ENCODE measurements at places on chromosomes 13 and 19.

- no peak for DNase-seq
Measured at GRCh38 chr13:45349438-45349837, 8.5 kb upstream of the TPT1 start.

DNA sequence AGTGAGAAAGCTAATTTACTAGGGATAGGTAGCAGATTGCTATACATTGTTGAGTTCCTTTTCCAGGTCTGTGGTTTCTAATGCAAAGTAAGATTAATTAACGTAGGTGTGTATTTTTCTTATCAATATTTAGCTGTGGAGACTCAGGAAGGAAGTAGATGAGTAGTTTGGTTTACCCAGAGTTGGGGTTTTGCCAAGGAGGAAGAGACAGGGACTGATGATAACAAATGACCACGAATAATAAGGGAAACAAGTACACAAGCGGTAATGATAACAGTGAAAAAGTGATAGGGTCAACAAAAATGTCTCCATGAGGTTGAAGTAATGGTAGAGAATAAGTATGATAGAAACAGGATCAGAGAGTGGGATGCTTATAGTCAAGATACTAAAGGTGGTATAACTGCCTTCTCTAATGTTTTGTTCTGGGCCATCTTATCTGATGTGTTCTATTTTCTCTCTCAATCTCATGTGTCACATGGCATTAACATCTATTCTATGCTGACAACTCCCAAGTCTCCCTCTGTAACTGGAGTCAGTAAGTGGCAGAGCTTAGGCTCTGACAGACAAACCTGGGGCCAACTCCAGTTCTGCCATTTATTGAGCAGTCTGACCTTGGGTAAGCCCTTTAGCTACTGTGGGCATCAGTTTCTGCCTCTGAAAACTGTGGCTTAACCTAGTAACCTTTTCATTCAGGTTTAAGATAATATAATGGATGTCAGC lies 8.8 kb downstream of the OBI1 start:
- DNase-seq = no peak

DNA sequence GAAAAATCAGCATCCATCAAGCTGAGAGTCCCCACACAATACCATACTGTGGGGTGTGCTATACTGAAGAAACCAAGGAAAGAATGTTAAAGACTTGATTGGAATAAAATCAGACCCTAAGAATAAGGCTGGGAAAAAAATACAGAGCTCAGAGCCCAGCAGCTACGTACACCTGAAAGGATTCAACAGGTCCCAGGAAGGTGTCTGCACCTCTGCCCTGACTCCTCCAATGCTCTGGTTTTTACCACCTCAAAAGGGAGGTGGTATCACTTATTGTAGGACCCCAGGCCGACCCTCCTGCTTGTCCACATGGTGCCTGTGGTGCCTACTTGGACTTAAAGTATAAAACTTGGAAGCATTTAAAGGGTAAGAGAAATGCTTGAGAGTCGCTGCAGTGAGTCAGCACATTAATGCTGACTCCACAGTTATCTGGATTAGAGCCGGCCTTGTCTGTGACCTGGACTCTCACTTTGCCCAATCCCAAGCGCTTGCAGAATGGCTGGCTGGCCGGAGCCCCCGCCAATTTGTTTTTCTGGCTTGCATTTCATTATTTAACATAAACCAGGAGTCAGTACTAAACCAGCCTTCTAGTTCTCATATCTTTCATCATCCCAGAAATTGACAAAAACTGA lies 110.1 kb downstream of the FGF14 start:
- DNase-seq = no peak

DNA sequence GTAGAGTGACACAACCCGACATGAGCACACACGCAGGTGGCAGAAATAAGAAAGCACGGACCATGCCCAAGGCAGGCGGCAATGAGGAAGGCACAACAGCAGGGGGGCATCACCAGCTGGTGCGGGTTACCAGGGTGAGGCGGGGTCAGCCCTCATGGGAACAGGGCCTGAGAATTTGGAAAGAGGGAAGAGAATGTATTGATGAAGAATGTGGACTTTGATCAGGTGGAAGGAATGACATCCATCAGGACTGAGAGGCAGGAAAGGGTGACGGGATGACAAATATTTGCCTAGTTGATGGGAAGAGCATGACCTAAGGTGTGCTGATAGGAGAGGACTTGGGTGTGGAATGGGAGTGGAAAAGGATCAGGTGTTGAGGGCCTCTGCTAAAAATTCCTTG lies 177.5 kb downstream of the ABCC4 start:
- DNase-seq = no peak

DNA sequence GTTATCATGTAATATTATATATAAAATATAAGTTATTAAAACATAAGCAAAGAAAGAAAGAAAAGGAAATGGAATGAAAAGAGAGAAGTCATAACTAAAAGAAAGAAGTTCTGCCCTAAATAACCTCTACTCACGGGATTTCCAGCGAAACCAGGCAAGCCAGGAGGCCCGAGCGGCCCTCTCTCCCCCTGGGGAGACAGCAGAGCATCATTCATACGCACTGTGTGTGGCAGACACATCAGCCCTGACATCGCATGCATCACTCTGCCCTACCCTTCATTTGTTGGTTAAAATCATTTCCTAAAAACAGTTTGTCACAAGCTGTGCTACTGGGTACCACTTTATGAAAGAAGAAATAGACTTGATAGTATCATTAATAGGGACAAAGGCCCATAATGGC lies 95.2 kb downstream of the COL4A1 start:
- no peak for DNase-seq

DNA sequence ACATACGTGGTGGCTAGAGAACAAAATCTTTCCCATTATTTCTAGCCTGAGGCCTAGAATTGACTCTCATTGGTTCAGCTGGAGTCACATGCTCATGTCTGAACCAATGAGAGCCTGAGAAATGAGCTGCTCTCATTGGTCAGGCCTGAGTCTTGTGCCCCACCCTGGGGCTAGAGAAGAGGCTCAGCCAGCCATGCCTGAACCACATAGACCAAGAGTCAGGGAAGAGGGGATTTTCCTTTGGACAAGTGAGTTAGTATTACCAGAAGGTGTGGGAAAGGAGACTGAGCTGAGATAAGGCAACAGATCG lies 6.9 kb downstream of the FXYD5 start:
- no peak for DNase-seq

- peak; percentile 93 for DNase-seq
Measured at GRCh38 chr19:52188822-52189734, 774 bp upstream of the PPP2R1A start.

- no peak for DNase-seq
Measured at GRCh38 chr13:97559981-97560380, 126.0 kb downstream of the RAP2A start.

GRCh38 chr19:12946092-12946721 lies 545 bp downstream of the RAD23A start:
- peak; percentile 73 for DNase-seq

GRCh38 chr13:60226507-60226906 lies 62.8 kb upstream of the DIAPH3 start:
- DNase-seq = no peak

- DNase-seq = no peak
Measured at GRCh38 chr13:25306671-25307464, 5.4 kb downstream of the NUP58 start.

DNA sequence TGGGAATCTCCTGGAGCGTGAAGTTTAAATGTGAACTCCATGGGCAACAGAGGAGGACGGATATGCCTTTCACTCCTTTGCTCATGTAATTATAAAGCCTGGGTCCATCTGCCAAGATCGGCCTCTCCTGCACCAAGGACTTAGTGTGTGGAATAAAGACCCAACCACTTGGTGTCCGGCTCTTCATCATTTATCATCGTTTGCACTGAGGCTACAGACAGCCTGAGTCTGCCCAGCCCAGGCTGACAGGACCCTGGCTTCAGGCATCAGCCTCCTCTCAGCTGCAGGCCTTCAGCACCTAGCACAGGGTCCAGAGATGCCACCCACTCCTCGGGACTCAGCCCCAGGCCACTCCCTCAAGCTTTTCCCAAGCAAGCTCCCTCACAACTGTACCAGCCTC lies 206.8 kb upstream of the IPO5 start:
- no peak for DNase-seq
